ENCODE measurements at places on chromosomes 4 and X.
A peak's percentile ranks its signal among the peaks of the same experiment; 100 is the strongest.

DNA sequence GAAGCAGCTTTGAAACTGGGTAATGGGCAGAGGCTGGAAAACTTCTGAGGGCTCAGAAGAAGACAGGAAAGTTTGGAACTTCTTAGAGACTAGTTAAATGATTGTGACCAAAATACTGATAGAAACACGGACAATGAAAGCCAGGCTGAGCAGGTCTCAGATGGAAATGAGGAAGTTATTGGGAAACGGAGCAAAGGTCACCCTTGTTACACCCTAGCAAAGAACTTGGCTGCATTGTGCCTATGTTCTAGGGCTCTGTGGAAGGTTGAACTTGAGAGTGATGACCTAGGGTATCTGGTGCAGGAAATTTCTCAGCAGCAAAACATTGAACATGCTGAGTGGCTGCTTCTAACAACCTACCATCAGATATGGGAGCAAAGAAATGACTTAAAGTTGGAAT is 50.8 kb upstream of the FBXW7 start:
- no peak for DNase-seq

- no peak for DNase-seq
Observed at GRCh38 chrX:31543634-31544033, 471.8 kb upstream of the FTHL17 start.

GRCh38 chrX:46165866-46166265 is 379.4 kb downstream of the ZNF674 start:
- no peak for DNase-seq

- DNase-seq: no peak
Observed at GRCh38 chr4:107363125-107363524, 327.0 kb upstream of the DKK2 start.

GRCh38 chr4:169208090-169208455 is 62.7 kb downstream of the SH3RF1 start:
- no peak for DNase-seq

GRCh38 chr4:137452799-137453198 is 79.5 kb downstream of the PCDH18 start:
- no peak for DNase-seq

DNA sequence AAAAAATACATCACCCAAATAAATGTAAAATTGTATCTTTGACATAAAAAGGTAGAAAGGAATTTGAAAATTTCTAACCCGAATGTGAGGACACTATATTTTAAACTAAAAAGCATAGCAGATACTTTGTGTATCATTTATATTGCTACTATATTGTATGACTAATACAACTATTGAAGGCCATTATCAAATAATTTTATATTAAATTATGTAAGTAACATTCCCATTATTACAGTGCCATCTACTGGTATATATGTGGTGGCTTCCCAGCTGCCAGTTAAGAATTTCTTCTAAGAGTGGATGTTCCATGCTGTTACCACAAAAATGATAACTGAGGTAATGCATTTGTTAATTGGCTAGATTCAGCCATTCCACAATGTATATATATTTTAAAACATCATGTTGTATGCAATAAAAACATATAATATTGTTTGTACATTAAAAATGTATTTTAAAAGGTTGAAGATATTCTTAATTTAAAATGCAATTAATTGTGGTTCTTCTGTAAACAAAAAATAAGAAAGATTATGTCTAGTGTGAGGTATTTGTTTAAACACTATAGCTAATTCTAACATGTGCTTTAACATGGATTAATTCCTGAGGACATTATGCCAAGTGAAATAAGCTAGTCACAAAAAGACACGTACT is 65.3 kb downstream of the EGF start:
- DNase-seq: peak; percentile 24

- DNase-seq: no peak
Observed at GRCh38 chr4:40564815-40565483, 64.7 kb downstream of the RBM47 start.

GRCh38 chrX:142819461-142819860 is 206.3 kb upstream of the SPANXN4 start:
- DNase-seq: no peak

GRCh38 chr4:29565256-29565655 is 1154.9 kb upstream of the PCDH7 start:
- no peak for DNase-seq

DNA sequence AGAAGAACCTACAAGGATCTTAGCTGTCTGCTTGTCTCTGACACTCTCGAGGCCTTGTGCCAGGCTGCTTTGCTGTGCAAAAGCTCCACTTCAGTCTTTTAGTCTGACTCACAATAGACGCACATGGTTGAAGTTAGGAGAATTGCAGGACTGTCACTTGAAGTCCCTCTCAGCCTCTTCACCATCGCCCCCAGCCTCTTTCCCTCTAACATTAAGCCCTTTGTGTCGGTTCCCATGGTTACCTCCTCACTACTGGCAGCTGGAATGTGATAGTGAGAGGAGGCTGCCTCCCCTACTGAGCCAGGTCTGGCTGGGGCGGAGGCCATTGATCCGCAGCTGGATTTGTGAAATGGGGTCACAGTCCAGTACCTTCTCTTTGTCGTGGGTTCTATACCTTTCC is 201.8 kb downstream of the SOWAHB start:
- no peak for DNase-seq

- no peak for DNase-seq
Observed at GRCh38 chr4:159766241-159766640, 663.4 kb downstream of the RAPGEF2 start.

DNA sequence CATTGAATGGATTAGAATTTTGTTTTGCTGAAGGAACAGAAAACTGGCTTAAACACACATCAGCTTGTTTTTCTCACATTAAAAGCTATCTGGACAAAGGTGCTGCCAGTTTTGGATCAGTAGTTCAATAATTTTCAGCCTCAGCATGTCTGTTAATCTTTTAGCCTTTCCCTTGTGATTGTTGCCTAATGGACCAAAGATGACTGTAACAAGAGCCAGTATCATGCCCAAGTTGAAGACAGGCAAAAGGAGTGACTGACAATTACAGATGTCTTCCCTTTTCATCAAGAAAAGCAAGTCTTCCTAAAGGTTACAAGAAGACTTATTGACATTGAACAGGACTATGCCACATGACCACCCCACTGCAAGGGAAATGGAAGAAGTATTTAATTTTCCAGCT is 419.7 kb downstream of the MAPK10 start:
- DNase-seq: no peak

GRCh38 chrX:129566073-129566472 is 26.0 kb downstream of the OCRL start:
- DNase-seq: no peak

DNA sequence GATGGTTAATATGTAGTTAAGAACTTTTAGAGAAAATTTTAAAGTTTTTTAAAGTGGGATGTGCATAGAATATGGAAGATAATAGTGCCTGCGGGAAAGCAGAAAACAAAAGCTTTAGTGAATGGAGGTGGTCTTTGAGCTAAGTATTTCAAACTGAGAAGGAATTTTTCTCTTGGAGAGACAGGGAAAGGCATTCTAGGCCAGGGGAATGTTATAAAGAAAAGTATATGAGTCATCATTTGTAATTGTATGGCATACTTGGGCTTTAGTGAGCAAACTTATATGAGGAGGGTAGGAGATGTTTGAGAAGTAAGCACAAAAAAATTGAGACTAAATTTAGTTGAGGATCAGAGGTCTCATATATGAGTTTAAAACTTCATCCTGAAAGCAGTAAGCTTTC is 467.0 kb downstream of the PPARGC1A start:
- DNase-seq: no peak

GRCh38 chrX:135194684-135195083 is 23.5 kb upstream of the CT55 start:
- DNase-seq: no peak

GRCh38 chrX:1466232-1466661 is 13.5 kb upstream of the ASMTL start:
- no peak for DNase-seq

- no peak for DNase-seq
Observed at GRCh38 chr4:139746431-139747171, 81.0 kb downstream of the MGST2 start.

- no peak for DNase-seq
Observed at GRCh38 chr4:151553874-151554273, 144.9 kb downstream of the FHIP1A start.

DNA sequence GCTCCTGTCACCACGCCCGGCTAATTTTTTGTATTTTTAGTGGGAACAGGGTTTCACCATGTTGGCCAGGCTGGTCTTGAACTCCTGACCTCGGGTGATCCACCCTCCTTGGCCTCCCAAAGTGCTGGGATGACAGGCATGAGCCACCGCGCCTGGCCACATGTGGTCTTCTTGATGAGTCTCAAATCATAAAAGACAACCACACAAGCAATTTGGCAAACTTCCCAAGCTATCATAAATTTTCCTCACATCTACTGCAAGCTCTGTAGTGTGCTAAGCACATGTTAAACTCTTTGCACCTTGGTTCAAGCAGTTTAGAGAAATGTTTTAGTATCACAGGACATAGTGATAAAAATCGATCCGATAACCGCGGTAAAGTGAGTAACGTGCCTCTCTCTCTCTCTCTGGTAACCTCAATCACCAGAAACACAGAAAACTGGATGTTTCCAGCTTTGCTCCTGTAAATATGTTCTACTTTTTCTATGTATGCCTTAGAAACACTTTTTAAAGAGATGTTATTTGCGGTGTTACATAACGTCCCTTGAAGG is 256.8 kb downstream of the DHRSX start:
- peak; percentile 27 for DNase-seq

DNA sequence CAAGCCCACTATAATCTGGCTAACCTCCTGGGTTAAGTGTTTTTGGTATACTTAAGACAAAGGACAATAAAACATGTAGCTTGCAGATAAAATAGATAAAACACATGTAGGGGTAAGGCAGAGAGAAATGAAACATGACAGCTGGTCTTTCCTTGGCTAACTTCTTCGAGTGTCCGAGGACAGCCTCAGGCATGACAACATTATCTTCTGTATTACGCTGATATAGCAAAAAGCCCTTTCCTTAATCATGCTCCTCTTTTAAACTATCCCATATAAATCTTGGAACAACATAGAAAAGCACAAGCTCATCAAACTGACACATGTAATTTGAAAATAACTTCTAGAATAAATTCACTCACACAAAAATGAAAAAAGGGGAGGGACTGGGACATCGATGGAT is 91.1 kb downstream of the SEL1L3 start:
- no peak for DNase-seq

- no peak for DNase-seq
Observed at GRCh38 chrX:136823175-136823574, 42.4 kb upstream of the ARHGEF6 start.

- no peak for DNase-seq
Observed at GRCh38 chr4:147481577-147482109, 746 bp downstream of the EDNRA start.

DNA sequence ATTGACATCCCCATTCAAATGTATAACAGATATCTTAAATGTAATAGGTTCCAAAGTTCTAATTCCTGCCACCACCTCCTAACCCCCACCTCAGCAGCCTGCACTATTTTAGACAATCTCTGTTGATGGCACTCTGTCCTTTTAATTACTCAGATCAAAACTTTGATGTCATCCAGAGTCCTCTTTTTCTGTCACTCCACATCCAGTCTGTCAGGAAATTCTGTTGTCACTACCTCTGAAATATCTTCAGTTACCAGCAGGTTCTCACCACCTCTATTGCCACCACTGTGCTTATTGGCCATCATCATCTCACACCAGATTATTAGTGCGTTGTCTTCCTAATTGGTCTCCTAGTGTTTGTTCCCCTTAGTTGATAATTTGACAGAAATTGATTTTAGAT is 76.2 kb downstream of the PTPN13 start:
- DNase-seq: no peak

GRCh38 chrX:143165778-143166177 is 140.1 kb downstream of the SPANXN4 start:
- no peak for DNase-seq

DNA sequence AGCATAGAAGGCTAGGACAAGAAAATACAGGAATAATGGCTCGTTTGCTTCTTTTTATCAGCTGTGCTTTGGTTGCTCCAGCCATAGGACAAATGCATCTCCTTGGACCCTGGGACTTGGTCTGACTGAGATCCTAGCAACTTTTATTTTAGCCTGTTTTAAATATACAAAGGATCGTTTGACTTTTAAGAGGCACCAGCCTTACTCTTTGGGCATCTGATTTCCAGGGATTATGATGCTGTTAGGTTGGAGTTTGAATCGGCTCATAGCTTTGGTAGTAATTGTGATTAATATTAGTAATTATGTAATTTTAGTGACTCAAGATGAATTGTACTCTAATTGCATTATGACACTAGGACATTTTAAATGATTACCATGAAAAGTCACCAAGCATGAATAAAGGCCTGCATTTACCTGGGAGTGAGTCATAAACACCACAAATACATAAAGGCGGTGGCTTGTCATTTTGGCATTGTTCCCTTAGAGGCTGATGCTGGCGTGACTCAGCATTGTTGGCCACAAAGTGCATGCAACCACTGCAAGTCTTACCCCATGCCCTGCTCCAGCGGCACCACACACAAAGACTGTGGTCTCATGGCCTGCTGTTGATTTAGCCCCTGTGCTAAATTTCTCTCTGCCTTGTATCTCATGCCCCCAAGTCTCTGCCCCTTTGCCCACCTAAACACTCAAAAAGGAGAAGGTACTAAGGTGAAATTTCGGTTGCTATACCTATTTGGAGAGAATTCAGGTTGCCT is 12.4 kb downstream of the GPAT3 start:
- peak; percentile 92 for DNase-seq

- DNase-seq: no peak
Observed at GRCh38 chr4:41822325-41822724, 73.8 kb upstream of the PHOX2B start.

DNA sequence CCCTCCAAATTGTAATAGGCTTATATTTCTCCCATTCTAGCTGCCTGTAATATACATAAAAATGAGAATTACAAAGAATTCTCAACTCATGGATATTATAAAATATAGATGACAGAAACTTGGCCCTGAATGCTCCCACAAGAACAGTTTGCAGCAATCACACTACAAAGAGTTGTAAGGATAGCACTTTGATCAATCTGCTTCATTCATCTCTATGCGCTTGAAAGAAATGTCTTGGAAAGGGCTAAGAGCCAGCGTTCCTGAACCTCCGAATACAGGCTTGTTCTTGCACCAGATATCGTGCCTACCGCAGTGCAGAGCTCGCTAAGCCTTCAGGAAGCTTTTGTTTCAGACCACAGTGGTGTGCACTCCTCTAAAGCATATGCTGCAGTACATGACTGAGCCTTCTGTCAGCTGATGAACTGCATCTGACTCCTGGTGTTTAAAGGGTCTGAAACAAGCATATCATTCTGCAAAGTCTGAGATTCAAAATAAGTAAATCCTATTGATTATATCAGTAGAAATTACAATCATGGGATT is 417.6 kb upstream of the ZFP42 start:
- DNase-seq: no peak

DNA sequence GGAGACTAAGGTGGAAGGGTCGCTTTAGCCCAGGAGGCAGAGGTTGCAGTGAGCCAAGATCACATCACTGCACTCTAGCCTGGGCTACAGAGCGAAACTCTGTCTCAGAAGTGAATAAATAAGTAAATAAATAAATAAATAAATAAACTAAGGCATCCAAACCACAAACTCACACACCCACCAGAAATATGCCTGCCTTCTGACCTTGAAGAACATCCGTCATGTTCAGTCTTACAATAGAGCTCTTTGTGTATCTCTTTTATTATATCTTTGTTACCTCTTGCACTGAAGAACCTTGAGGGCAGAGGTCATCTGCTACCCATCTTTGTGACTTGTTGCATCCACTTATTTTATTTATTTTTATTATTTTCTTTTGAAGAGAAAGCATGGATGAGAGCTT is 71.6 kb downstream of the PRRG1 start:
- DNase-seq: no peak

GRCh38 chrX:69021141-69021960 is 143.9 kb downstream of the PJA1 start:
- no peak for DNase-seq

- DNase-seq: no peak
Observed at GRCh38 chr4:109942292-109942926, 29.7 kb downstream of the EGF start.

Data from AG09309 (cell line).